ENCODE measurements at places on chromosomes 1 and 21.

- DNase-seq, result no peak
Measured at GRCh38 chr1:100100202-100100601, 32.5 kb downstream of the SASS6 start.

GRCh38 chr1:25729045-25729444 lies 70.9 kb upstream of the SELENON start:
- no peak for DNase-seq

- no peak for DNase-seq
Measured at GRCh38 chr1:160682983-160683865, 28.4 kb downstream of the CD48 start.

GRCh38 chr1:212457740-212458338 lies 25.1 kb downstream of the NENF start:
- peak; percentile 25 for DNase-seq

DNA sequence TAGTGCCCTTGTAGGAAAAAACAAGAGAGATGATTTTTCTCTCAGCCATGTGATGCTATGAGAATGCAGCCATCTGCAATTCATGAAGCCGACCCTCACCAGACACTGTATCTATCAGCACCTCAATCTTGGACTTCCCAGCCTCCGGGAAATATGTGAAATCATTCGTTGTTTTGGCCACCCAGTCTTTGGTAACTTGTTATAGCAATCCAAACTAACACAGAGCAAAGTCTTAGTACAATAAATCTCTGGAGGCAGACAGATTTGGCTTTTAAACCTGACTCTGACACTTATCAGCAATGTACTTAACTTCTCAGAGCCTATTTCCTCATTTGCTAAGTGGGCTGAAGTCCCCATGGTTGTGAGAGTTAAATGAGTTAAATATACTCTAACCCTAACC lies 5.1 kb upstream of the MED18 start:
- DNase-seq, result no peak

DNA sequence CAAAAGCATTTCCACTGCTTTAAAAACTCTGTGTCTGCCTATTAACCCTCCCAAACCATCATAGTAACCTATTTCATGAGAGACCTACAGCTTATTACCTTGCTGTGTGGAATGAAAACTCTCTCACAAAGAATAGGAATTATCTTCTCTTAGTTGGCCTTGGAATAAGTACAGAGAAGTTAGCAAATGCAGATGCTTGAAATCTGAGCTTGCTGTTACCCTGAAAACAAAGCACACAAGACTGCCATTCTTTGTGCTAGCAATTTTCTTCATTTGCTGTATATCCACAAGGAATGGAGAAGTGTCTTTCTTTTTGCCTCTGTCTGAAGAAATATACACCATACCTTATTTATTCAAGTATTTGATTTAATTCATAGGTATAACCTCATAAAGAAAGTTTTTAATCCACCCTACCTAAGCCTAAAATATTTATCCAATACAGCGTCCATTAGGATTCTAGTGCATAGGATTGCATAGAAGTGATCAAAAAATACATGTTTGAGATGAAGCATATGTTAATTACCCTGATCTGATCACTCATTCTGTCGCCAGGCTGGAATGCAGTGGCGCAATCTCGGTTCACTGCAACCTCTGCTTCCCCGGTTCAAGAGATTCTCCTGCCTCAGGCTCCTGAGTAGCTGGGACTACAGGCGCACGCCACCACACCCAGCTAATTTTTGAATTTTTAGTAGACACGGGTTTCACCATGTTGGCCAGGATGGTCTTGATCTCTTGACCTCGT lies 451.1 kb downstream of the LTN1 start:
- no peak for DNase-seq

GRCh38 chr1:181099152-181100014 lies 10.9 kb downstream of the IER5 start:
- no peak for DNase-seq

- DNase-seq, result no peak
Measured at GRCh38 chr1:183636783-183637182, 1.2 kb upstream of the ARPC5 start.

- no peak for DNase-seq
Measured at GRCh38 chr1:109485001-109485400, 1.3 kb downstream of the ATXN7L2 start.

DNA sequence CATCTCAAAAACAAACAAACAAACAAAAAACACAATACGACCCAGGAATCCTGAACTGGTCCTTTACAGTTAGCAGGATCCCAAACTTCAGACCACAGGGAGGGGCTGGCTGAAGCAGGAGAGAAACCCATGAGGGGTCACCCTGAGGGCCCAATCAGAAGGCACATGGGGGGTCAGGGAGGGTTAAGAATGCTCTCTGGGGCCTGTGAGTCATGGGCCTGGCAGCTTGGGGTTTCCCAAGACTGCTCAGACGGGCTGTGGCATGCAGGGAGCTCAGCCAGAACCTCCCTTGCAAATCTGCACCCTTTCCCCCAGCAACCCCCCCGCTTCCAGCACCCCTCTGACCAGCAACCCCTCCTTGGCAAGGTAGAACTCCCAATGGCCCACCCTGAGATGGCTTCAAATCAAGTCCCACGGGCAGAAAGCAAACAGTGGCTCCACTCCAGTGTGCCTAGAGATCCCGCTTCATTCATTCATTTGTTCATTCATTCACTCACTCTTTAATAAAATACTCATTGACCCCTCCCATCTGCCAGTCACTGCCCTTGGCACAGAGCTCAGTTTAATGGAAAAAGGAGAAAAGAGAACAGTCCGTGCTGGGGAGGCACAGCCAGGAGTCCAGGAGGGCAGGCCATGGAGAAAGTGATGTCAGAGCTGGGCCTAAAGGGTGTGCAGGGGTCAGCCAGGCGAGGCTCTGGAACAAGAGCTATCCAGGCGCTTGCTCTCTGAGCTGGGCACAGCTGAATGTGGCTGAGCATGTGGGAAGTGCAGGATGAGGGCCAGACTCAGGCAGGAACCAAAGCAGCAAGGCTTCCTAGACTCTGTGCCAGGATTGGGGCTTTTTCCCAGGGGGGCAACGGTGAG lies 8.2 kb downstream of the UQCRHL start:
- peak; percentile 91 for DNase-seq

GRCh38 chr1:160342526-160342925 lies 524 bp downstream of the COPA start:
- no peak for DNase-seq

- DNase-seq, result no peak
Measured at GRCh38 chr1:187959062-187959461, 1130.3 kb downstream of the PLA2G4A start.

DNA sequence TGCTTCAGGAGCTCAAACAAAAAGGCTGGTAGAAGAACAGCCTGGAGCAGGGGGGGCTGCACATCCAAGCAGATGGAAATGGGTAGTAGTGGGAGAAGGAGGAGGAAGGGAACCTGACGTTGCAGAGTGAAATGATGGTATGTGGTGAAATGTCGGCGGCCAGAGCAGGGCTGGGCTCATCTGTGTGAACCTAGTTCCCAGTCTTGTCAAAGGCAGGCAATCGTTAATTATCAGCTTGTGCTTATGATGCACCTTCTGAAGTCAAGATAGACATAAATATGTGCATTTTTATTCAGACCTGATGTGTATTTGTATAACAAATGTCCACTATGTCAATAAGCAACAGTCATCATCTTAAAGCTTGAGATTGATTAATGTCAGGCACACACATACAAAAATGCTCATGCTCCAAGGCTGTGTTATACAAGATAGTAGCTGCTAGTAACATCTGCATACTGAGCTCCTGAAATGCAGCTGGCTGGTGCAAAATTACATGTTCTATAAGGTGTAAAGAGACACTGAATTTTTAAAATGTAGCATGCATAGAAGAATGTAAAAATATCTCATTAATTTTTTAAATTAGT lies 10.6 kb upstream of the ATP6V1G3 start:
- DNase-seq, result no peak

DNA sequence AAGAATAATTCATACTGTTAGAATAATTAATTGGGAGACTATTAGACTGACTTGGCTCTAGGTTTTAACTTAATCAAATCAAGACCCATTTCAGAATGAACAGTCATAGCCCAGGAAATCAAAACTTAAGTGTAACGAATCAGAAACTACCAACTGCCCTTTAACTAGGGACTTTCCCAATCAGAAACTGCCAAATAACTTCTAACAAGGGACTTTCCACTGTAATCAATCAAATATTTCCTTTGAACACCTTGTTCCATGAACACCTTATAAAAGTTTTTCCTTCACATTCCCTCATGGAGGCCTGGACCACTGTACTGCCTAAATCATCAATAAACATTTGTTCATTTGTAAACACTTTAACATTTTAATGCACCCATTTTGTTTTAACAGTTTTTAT lies 1054.7 kb upstream of the TMPRSS15 start:
- DNase-seq, result no peak

DNA sequence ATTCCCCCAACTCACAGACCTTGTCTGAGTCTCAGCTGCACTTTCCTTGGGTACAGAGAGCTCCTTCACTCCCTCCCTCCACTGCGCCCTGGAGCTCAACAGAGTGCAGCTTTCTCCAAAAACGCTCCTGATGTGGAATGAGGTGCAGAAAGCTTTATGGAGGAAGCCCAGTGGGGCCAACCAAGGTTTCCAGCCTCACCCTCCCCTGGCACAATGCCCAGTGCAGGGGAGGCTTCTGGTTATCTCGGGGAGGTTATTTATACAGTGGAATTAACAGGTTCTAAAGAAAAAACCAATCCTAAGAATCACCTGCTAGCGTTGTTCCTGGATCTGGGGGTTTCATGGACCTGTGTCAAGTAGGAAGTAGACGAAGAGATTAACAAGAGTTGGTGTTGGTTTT lies at the start of gene ITLN1:
ITLN1 (minus strand) TSS at position 139 of the 400 bp plus-strand sequence. CDS start 303 bp downstream, outside the sequence.
- DNase-seq, result no peak

DNA sequence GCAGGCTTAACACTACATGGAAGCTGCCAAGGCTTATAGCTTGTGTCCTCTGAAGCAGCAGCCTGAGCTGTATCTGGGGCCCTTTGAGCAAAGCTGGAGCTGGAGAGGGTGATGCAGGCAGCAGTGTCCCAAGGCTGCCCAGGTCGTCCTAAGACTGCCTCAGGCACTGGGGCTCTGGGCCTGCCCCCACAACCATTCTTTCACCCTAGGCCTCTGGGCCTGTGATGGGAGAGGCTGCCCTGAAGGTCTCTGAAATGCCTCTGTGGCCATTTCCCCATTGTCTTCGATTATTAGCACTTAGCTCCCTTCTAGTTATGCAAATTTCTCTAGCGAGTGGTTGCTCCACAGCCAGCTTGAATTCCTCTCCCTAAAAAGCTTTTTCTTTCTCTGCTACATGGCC lies 142.0 kb downstream of the LRIG2 start:
- no peak for DNase-seq

GRCh38 chr1:6124746-6125365 lies 55.3 kb downstream of the CHD5 start:
- no peak for DNase-seq

DNA sequence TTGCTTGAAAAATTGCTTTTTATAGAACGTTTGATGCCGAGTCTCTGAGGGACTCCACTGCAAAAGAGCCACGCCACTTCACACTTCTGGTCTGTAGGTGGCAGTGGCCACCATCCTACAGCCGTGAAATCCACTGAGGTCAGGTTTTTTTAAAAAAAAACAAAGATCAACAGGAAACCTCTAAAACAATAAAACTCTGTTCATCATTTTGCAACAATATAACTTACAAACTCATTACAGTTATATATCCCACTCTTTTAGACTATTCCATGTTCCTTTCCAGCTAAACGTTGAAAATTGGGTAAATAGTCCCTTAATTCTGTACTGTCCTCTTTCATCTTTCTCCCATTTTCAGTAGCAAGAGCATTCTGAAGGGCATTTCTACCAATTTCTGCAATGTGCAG lies 64.6 kb upstream of the FMN2 start:
- DNase-seq, result peak; percentile 36

DNA sequence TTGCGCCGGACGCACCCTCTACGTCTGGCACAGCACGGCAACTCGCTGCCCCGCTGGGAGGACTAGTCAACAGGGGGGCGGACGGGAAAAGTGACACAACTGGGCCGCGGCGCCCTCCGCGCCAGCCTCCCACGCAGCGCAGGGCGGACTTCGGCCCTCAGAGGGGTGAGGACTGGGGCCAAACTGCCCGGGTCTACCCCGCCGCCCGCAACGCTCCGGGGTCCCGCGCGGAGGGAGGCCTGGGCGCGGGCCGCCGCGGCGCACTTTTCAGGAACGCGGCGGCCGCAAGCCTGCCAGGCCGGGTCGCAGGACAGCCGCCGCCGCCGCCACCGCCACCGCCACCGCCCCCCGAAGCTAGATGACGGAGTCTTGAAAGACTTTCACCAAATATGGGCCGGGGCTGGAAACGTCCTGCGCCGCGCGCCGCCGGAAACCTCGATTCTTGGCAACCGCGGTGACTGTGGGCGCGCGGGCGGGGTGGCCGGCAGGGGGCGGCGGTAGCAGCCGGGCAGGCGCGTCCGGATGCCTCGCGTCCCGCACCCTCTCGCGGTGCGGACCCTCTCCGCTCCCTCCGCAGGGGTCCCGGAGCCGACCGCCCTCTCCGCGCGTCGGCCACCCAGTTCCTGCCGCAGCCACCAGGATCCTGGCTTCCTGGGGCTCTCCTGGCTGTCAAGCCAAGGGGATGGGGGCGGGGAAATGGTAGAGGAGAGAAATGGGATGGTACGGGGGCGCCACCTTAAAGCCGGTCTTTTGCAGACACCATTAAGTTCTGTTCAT lies 3.7 kb upstream of the CCN1 start:
- DNase-seq, result peak; percentile 83

DNA sequence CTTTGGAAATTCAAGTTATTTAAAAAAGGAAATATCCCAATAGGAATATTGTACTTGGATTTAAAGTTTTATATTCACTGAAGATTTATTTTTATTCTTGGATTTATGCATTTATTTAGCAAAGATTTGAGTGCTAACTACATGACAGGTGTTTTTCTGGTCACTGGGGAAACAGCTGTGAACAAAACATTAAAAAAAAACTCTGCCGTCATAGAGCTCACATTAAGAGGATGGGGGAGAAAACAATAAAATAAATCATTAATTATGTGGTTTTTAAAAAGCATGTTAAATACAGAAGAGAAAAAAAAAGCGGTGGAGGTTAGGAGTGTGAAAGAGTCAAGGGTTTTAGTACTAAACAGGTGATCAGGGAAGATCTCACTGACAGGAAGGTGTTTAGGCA lies 149.9 kb downstream of the GALNT2 start:
- no peak for DNase-seq

DNA sequence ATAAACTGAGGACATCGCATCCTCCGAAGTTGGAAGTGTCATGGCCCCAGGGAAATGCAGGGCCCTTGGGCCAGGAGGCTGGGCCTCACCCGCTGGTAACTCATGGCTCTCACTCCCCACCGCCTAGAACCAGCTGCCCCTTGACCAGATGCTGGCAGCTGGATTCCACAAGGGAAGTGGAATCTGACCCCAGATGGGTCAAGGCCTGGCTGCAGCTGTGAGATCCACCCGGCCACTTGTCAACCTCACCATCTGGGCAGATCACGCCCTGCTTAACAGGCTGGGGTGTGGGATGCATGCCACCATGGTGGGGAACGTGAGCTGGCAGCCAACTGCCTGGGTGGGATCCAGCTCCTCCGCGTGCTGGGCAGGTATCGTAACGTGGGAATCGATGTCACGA lies 25.5 kb downstream of the KCNAB2 start:
- no peak for DNase-seq

GRCh38 chr1:228089519-228090380 lies 7.2 kb downstream of the ARF1 start:
- no peak for DNase-seq

- DNase-seq, result no peak
Measured at GRCh38 chr1:240074908-240075307, 16.8 kb upstream of the FMN2 start.

- peak; percentile 98 for DNase-seq
Measured at GRCh38 chr1:162632217-162632666, at the start of gene DDR2. Gene DDR2 (plus strand): TSS chr1:162632464. CDS start chr1:162719064, 86,600 bp downstream.

- DNase-seq, result no peak
Measured at GRCh38 chr1:156480016-156480370, 20.6 kb downstream of the MEF2D start.

All from stromal cell of bone marrow (primary cell).